MCF 10A (cell line): ENCODE measurements at places on chromosomes 7 and 10. TPM values are rescaled to one million over a fixed set of nuclear protein-coding genes. Genes with fewer than 3 reads are reported as not detected.

Gene GARS1
- total RNA-seq = 325 and 386 TPM in 2 replicates

- no peak for DNase-seq
These were observed 237.0 kb downstream of the WDR37 start for GRCh38 chr10:1293157-1293556.

DNA sequence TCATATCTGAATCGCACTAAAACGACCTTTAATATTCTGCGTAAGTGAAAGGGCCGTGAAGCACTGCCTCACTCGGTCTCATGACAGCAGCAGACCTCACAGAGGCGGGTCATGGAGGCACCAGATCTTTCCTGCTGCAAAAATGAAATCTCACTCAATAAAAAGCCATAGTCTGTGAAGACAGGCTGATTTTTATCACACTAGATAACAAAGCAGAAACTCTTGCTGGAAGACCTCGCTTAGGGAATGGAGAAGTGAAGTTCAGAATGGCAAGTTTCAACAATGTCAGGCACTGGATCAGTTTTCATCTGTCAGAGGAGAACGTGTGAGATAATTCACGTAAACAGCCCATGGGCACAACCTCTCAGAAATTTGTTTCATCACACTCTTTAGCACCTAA lies 8.0 kb downstream of the SEPHS1 start:
- DNase-seq = no peak

- DNase-seq = peak; percentile 55
These were observed 316.9 kb downstream of the INHBA start for GRCh38 chr7:41385996-41386395.

- DNase-seq = no peak
These were observed 1009.0 kb downstream of the LRMDA start for GRCh38 chr10:76440426-76440825.

DNA sequence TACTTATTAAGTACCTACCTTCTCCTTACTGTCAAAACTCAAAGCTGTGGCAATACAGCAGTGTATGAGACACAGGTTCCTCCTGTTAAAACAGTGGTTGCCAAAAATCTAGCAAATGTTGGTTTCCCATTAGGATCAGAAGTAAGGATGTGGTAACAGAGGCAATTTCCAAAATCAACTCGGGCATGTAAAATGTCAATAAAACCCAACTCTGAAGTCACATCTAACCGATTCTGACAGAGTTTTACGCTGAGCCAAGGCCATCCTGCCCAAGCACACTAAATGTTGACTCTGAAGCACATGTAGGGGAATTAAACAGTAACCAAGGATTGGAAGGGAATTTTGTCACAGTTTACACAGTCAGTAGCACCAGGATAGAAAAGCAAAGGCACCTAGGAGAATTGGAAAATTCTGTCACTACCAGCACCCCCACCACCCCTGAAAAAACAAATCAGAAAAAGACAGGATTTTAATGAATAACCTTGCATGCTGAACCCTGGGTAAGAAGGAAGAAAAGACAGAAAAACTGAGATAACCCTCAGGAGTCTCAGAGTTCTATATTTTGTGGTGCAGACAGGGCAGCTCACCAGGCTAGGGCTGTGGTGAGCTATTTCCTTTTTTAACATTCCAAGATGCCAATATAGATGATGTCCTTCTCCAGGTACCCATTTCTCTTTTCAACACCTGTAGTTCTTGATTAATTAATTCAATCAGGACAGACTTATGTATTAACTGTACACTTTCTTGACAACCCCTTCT lies 119.5 kb downstream of the DOCK4 start:
- no peak for DNase-seq

DNA sequence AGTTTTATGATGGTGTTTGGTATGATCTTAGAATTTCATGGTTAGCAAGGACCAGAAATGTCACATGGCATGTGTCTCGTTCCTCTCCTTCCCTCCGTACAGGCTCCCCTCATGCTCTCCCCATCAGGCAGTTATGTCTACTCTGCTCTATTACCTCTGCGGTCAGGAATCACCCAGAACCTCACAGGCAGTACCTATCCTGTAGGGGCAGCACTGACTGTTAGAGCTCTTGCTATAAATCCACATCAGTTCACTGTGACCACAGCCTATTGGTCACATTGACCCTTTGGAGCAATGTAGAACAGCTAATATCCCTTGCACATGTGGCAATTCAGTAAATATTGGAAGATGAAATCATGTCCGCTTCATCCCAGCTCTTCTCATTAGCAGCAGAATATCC lies 151.8 kb downstream of the WNT2 start:
- no peak for DNase-seq

DNA sequence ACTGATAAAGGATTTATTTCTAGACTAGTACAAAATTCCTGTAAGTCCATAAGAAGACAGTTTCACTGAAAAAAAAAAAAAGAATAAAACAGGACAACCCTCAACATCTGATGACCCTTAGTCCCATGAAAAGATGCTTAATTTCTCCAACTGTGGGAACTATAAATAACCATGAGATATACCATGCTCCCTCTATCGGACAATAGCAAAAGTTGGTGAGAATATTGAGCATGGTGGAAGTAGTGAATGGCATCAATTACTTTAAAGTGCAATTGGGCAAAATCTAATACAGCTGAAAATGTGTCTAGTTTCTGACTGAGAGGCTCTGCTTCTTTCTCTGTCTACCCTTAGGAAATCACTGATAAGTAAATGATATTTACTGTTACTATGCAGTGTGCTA lies 348.8 kb downstream of the SUGCT start:
- DNase-seq = peak; percentile 9

DNA sequence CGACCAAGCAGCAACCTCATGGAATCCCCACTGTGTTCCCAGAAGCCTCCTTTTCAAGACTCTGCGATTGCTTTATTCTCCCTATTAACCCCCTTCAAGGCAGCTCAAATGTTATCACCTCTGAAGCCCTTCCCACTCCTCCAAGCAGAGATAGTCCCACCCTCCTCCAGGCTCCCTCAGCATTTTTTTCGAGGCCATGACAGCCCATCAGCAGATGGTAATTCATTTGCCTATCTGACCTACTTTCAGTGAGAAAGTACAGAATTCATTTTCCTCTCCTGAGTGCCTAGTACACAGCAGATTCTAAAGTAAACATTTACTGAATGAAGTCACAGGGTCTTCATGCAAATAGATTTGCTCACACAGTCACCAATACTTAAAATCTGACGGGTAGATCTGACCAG lies 47.8 kb downstream of the HERPUD2 start:
- no peak for DNase-seq

DNA sequence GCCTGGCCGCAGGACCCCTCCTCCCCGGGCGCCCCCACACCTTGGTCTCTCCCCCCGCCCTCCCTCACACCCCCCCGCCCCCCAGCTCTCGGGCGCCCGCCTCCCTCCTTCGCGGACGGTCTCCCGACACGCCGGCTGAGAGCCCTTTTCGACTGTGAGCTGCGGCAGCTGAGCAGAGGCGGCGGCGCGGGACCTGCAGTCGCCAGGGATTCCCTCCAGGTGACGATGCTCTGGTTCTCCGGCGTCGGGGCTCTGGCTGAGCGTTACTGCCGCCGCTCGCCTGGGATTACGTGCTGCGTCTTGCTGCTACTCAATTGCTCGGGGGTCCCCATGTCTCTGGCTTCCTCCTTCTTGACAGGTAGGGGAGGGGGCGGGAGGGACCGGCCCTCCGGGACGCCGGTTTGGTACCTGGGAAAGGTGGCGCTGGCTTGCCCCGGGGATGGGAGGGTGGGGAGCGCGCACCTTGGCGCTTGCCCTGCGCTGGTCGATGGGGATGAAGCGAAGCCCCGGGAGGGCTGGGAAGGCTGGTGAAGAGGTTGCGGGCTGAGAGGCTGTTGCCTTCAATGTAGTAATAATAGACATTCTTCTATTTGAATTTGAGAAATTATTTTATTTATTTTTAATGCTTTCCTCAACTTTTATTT lies at the start of gene BMPER:
BMPER (plus strand) TSS at position 151 of the 644 bp plus-strand sequence; CDS start at position 226, 75 bp downstream.
- no peak for DNase-seq
